Stimulated activated CD8-positive, alpha-beta memory T cell treated with anti-CD3 and anti-CD28 coated beads, Interleukin-2, amount 100 ng/mL, for 1 hour (primary cell): ENCODE measurements at places on chromosomes 12 and 14.

GRCh38 chr14:81234278-81234677 lies 13.5 kb upstream of the GTF2A1 start:
- DNase-seq = no peak

DNA sequence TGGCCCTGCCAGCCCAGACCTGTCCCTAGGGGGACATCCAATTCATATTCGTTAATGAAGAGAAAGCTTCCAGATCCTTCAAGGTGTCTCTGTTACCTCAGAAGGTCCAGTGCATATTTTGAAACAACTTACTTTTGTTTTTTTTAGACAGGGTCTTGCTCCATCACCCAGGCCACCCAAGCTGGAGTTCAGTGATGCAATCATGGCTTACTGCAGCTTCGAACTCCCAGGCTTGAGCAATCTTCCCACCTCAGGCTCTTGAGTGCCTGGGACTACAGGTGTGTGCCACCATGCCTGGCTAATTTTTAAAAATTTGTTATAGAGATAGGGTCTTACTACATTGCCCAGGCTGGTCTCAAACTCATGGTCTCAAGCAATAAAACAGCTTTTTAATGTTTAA lies 48.4 kb downstream of the B4GALNT3 start:
- DNase-seq = no peak

- DNase-seq = no peak
Observed at GRCh38 chr12:127984386-127985055, 282.4 kb upstream of the TMEM132C start.

DNA sequence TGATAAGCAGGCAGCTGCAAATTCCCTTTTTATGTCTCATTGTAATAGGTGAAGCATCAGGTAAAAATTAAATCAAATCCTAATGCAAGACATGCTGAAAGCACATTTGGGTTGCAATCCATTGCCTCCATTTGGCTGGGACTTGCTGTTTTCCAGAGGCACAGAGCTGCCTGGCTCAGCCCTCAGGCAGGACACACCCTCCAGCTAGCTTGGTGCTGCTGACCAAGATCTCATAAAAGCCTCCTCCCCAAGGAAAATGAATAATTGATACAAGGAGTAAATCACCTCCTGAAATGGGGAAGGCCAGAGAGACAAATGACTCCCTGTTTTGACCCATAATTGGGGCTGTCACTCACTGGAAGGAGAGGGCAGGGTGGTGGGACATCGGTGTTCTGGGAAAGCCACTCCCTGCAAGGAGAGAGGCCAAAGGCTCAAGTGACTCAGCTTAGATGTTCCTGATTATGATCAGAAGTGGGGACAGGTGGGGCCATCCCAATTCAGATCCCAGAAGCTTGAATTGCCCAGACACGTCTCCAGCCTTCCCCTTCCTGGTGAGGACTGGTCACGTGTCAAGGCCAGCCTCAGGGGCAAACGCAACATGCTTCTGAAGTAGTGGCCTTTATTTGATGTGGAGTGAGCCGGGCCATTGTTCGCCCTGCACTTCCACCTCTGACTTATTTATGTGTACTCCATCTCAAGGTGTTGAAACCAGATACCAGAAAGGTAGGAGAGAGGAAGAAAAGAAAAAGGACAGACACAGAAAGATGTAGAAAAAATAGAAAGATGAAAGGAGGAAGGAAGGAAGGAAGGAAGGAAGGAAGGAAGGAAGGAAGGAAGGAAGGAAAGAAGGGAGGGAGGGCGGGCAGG lies 773.7 kb downstream of the BCL11B start:
- no peak for DNase-seq

GRCh38 chr14:54025661-54026060 lies 69.0 kb upstream of the BMP4 start:
- DNase-seq = no peak

- no peak for DNase-seq
Observed at GRCh38 chr12:55839345-55840140, 3.2 kb downstream of the MMP19 start.

GRCh38 chr12:1318327-1319031 lies 275.9 kb downstream of the FBXL14 start:
- DNase-seq = no peak

GRCh38 chr14:104768437-104769323 lies 15.7 kb downstream of the SIVA1 start:
- peak; percentile 85 for DNase-seq

DNA sequence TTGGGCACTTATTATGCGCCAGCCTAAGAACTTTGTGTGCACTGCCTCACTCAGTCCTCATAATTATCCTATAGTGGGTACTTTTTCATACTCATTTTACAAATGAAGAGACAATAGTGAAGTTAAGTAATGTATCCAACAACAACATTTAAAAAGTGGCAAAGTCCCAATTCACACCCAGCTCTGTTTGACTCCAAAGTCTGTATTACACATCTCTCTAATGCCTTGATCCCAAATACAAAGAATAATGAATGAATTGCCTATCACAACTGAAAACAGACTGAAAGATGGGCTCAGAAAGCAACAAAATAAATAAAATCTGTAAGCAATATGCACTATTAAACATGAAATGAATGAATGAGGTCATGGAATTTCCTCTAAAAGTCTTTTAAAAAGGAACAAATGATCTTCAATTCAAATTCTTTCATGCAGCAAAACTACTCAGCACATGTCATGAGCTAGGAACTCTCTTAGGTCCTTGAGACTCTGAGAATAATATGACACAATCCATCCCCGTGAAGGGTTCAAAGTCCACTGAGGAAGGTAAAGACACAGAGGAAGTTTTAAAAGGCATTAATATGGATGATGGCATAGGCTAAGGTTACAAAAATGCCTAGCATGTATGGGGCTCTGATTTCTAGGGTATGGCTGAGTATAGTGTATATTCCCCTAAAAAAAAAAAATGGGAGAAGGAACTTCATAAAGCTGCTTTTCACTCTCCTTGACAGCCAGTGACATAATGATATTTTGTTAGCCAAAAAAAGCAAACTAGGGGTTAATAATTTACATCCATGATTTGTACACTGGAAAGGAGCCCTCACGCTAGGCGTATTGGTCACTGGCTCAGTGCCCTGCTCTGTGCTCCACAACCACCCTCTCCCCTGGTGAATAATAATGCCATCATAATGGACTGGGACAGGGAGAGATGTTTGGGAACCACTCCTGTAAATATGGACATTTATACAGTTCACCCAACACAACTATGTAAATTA lies 103.4 kb downstream of the SLC2A13 start:
- DNase-seq = no peak

DNA sequence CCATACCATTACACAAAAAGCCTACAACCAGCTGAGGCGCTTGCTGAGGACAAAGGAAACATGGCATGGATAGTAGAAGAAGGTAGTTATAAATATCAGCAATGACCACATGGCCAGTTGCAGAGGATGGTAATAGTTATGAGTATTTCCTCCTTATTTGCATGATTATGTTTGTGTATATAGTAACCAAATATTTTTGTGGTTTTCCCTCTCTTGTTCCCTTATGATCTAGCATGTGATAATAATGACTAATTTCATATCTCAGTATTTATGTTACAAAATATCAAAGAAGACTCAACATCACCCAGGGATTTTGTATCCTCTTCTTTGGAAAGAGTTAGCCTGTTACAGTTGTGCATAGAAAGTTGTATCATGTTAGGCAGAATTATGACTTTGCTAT lies 13.5 kb upstream of the CATSPERB start:
- no peak for DNase-seq

DNA sequence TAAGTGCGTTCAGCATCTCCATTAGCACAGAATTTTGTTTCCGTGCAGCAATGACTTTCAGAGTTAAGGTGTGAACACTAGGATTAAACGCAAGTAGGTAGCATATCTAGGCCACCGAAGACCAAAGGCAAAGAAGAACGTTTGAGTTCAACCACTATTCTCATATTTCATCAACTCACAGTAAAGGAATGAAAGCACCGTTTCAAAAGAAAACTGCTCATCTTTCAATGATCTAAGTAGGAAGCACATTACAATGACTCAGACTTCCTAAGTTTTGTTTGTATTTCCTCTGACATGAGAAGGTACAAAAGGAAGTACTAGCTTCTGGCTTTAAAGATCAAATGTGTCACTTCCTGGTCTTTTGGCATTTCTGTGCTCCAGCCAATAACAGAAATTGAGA lies 57.6 kb downstream of the ACADS start:
- no peak for DNase-seq

DNA sequence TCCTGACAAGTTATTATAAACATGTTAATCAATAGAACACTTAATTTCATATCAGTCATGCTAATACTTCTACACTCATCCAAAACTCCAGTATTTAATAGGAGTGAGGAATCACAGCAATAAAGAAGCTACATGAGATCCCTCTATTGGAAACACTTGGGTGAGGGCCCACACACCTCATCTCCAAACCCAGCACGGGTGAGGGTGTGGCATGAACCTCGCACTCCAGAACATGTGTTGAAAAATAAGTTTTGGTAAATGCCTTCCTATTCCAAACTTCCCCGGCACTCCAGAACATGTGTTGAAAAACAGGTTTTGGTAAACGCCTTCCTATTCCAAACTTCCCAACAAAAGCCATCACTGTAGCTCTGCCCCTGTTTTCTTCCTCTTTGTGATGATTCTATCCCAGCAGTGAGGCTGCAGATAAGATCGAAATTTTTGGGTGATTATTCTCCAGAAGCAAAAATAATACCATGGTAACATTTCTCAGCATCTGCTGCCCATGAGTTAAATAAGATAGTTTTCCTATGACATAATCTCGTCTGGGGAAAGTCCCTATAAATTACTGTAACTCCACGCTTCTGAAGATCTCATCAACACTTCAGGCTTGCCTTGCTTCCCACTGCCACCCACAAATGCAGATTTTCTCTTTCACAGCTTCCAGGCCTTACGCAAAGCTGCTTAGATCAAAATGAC lies 24.4 kb upstream of the PTPRB start:
- no peak for DNase-seq

- DNase-seq = no peak
Observed at GRCh38 chr14:50871228-50871627, 625 bp upstream of the ABHD12B start.

DNA sequence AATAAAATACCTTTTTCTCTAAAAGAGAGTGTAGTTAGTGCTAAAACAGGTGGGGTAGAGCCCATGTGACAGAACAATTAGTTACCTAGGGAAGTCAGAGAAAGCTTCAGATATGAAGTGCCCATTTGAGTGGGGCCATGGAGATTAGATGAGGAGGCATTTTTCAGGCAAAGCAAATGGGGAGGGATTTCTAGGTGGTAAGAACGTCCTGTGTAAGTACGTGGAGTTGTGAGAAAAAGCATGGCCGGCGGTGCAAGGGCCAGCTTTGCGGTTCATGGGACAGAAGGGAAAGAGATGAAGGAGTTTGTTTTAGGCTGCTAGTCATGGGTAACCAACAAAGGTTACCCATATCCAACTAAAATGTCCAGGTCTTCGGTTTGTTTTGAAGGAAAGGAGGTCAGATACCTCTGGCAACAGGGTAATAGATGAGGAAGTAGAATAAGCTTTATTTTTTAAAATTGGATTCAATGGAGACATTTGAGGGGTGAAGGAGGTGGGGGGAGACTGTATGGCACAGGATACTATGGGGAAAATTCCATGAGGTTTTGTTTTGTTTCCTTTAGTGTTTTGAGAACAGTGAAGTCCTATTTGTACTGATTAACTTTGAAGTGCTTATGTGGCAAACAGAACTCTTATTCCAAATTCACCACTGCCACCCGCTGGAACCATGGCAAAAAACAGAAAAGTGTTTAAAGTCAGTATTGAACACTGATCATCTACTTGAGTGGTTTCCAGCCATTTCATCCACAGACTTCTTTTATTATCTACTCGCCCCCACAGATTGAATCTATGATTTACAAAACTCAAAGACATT lies 10.0 kb upstream of the SNRPF start:
- no peak for DNase-seq

- no peak for DNase-seq
Observed at GRCh38 chr12:18492372-18493025, 231.2 kb downstream of the PIK3C2G start.

DNA sequence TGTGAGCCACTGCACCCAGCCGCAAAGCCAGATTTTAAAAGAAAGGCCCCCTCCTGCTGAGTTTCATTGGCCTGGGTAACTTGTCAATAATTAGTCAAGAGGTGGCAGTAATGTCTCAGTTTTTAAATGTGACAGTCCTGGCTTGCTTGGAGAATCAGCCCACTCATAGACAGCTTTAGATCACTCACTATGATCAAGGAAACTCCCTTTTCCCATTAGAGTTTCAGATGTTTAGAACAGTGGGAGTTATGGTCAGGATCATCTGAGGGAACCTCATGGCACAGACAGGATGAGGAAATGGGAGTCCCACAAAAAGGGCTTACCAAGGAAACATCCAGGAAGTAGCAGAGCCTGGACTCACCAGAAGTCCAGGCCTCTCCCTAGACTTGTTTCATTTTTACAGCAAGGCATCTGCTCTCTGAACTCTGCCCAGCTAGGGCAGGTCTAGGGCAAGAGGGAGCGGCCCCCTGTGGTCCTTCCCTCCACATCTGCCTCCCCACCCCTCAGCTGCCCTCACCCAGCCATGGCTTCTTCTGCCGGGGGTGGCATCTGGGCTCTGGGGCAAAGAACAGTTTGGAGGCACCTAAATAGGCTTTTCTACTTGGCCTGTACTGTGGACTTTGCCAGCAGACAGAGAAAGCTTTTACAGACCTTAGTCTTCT lies 11.2 kb downstream of the BCL2L14 start:
- DNase-seq = no peak

DNA sequence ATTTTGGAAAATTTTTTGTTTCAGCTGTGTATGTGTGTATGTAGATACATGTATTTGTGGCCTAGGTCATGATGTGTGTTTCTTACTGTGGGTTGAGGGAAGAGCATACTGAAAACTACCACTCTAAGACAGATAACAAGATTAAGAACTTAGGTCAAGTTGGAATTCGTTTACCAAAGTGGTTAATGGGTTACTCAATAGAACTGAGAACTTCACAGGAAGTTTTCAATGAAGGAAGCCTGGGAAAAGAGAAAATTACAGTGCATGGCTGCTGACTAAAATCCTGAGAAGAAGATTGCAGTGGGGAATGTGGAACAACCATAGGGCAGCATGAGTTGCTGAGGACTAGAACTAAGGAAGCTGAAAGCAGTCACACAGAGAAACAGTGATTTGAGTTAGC lies 21.4 kb upstream of the FOXG1 start:
- no peak for DNase-seq

DNA sequence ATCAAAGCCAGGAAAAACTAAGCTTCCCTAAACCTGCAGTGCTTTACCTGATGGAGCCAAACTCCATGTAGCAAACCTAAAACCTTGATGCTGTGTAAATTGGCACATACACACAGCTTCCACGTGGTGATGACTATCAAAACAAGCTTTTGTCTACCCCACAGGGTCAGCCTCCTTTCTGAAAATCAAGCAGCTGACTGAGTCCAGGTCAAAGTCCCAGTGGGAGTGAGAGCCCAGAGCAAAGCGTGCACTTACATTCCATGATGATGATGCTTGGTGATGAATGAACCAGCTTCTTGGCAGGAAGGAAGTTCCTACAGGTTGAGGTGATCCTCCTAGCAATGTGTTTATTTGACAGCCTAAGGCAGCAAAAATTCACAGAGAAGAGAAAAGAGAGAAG lies 630.0 kb upstream of the TBX3 start:
- no peak for DNase-seq

- no peak for DNase-seq
Observed at GRCh38 chr12:31647086-31647491, 12.4 kb upstream of the ETFBKMT start.

GRCh38 chr14:74302152-74302628 lies 544 bp downstream of the ABCD4 start:
- no peak for DNase-seq
